Stimulated activated CD4-positive, alpha-beta T cell treated with anti-CD3 and anti-CD28 coated beads, Interleukin-12 subunit alpha, Interleukin-12 subunit beta, amount 100 ng/mL, for 4 hours (primary cell): ENCODE measurements at places on chromosomes 1 and 21.

DNA sequence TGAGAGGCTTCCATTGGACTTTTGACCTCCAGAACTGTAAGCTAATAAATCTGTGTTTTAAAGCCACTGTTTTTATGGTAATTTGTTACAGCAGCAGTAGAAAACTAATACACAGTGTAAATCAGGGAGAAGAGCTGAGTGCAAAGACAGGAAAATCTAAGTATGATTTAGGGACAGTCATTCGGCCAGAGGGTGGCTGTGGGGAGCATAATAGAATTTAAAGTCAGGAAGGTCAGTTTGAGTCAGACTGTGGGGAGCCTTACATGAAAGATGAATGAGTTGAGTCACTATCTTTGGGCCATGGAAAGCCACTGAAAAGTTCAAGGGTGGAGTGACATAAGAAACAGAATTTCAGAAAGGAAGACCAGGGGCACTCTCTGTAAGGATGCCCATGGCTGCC is 52.4 kb upstream of the SSX2IP start:
- DNase-seq: no peak

DNA sequence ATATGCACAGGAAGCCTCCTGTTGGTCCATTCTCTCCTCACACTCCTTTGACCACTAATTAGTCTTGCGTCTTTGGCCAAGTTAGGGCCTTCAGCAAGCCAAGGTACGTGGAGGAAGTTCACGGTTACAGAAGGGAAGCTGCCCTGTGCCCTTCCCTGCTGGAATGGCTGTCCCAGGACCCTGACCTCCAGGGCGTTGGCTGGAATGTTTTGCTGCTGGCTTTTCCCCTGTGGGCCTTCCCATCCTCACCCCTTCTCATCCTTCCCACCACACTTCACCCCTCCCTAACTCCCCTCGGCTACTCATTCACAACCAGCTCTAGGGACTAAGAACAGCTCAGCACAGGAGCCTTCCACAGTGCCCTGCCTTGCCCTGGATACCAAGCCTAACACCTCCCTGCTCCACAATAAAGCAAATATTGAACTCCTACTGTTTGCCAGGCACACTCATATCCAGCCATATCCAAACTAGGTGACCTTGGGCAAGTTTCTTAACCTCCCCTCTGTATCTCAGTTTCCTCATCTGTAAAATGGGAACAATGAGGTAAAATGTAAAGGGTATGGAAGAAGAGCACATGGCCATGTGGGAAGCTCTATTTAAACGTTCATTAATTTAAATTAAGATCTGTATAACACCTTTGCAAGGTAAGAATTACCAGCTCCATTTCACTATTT is 8.8 kb upstream of the CDCP2 start:
- no peak for DNase-seq

DNA sequence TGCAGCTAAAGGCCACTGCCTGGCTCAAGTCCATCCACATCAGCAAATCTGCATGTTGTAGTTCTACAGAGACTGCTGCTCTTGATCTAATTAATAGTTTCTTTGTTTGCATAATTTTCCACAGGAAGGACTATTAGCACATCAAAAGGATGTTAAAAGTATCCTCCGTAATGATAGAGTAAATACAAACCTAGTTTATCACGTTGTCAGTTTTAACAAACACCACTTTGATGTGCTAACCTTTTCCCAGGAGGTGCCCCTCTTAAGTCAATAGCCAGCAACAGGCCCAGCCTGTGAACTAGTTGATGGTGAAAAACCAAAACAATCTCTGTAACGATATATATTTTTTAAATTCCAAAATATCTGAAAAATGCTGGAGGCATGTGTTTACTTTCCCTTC is 64.2 kb upstream of the SLC22A15 start:
- no peak for DNase-seq

DNA sequence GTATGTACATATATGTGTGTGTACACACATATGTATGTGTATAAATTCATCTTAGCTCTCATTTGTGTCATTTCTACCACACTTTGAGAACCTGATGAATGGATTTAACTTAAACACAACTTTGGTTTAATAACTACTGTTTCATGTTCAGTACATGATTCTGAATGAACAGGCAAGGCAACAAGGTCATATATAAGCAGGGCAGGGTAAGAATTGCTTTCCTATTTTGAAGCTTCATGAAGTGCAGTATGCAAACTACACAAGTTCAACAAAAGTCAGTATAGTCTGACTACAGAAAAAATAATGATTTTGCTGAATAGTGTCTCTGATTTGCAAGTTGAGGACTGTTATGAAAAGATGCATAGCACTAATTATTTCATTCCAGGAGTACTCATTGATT is 127.6 kb downstream of the KCNK2 start:
- no peak for DNase-seq

GRCh38 chr1:31768939-31769704 is 5.0 kb upstream of the ADGRB2 start:
- no peak for DNase-seq

- DNase-seq: no peak
Observed at GRCh38 chr1:117577191-117577885, 28.5 kb upstream of the TENT5C start.

DNA sequence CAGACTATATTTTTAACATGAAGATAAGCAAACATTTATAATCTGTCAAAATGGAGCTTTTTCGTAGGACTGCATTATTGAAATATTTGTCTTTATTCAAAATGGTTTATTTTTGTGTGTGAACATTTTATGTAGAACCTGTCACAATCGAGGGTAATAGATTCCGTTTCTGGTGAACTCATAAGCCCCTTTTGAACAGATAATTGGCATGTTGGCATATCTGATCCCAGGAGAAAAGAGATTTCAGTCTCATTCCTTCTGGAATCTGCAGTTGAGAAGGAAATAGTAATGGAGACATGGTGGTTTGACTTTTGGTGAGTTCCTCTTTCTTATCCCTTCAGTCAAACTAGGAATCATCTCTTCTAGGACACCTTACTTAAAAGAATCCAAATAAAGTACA is 427.9 kb upstream of the B3GALT2 start:
- DNase-seq: no peak

GRCh38 chr1:247077876-247078257 is 744 bp downstream of the ZNF670 start:
- no peak for DNase-seq

GRCh38 chr1:240610636-240611035 is 1.3 kb downstream of the GREM2 start:
- no peak for DNase-seq

GRCh38 chr1:202004711-202005110 is 5.7 kb upstream of the ELF3 start:
- no peak for DNase-seq
